ENCODE measurements at places on chromosomes 4 and X. TPM values are rescaled to one million over a fixed set of nuclear protein-coding genes. Genes with fewer than 3 reads are reported as not detected.

- H3K4me3 ChIP-seq = no peak overlapping the region
- H3K36me3 ChIP-seq = no peaks in the 10 kb centered on the region
- no peak overlapping the region for H3K27ac ChIP-seq
- peaks cover 32% of the 10 kb centered on the region for H3K4me1 ChIP-seq
Measured at GRCh38 chr4:133154725-133155124, 5.6 kb downstream of the PCDH10 start.

- H3K27ac ChIP-seq = no peak overlapping the region
- H3K4me3 ChIP-seq = no peak overlapping the region
- H3K27me3 ChIP-seq = no peaks in the 10 kb centered on the region
- no peak for DNase-seq
- H3K36me3 ChIP-seq = no peaks in the 10 kb centered on the region
Measured at GRCh38 chrX:154720067-154720466, 30.8 kb downstream of the GAB3 start.

GRCh38 chr4:69951602-69952001 is 13.9 kb downstream of the CSN2 start:
- H3K4me3 ChIP-seq = no peak overlapping the region
- no peaks in the 10 kb centered on the region for H3K4me1 ChIP-seq
- DNase-seq = no peak
- H3K36me3 ChIP-seq = no peaks in the 10 kb centered on the region
- H3K27me3 ChIP-seq = no peaks in the 10 kb centered on the region

- H3K4me1 ChIP-seq = no peaks in the 10 kb centered on the region
- DNase-seq = no peak
- H3K4me3 ChIP-seq = no peak overlapping the region
- no peak overlapping the region for H3K27ac ChIP-seq
- H3K27me3 ChIP-seq = no peaks in the 10 kb centered on the region
Measured at GRCh38 chr4:139622901-139623381, 42.7 kb upstream of the MGST2 start.

- H3K4me1 ChIP-seq = peaks cover 11% of the 10 kb centered on the region
- H3K4me3 ChIP-seq = no peak overlapping the region
- H3K36me3 ChIP-seq = no peaks in the 10 kb centered on the region
Measured at GRCh38 chr4:107863850-107864371, 39.2 kb downstream of the SGMS2 start.

DNA sequence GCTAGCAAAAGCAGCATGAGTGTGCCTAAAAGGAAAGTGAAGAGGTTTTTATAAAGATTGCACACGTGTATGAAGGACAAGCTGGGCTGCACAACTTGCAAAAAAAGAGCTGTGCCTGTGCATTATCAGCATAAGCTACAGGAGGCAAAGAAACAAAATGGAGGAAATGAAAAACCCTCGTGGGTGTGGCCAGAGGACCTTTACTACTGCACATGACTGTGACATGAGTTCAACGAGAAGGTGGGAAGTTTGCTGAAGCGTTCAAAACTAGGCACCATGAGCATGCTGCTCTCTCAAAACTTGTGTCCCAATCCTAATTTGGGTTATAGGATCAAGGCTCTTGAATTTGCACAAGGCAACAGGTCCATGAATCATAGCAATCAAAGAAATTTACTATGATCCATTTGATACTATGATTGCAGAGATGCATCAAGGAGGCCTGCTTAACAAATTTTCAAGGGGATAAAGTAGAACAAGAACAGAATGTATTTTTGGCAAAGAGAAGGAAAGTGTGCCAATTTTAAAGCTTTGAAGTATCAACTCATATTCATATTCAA is 38.1 kb upstream of the CXorf38 start:
- H3K27ac ChIP-seq = no peak overlapping the region
- no peaks in the 10 kb centered on the region for H3K36me3 ChIP-seq
- peaks cover 18% of the 10 kb centered on the region for H3K4me1 ChIP-seq
- no peaks in the 10 kb centered on the region for H3K27me3 ChIP-seq

- H3K4me1 ChIP-seq = peaks cover 7% of the 10 kb centered on the region
- H3K27me3 ChIP-seq = no peaks in the 10 kb centered on the region
- no peak overlapping the region for H3K27ac ChIP-seq
- peak; percentile 50 for DNase-seq
- no peaks in the 10 kb centered on the region for H3K36me3 ChIP-seq
Measured at GRCh38 chrX:39820938-39821708, 276.6 kb downstream of the BCOR start.

DNA sequence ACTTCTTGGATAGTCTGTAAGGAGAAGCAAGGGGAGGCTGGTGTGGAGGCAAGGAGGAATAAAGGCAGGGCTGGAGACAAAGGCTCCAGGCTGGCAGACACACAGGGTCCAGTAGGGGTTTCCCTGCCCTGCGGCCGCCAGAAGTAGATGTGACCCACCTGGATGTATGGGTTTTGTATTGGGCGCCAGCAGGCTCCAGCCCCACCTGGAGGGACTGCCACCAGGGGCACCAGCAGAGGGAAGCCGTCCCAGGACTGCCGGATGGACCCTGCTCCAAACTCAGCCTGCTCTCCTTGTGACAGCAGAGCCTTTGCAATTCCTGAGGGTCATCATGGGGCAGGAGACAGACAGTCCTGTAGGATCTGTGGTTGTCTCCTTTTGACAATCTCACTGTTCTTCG is 52.7 kb downstream of the MGST2 start:
- H3K27ac ChIP-seq = no peak overlapping the region
- peaks cover 3% of the 10 kb centered on the region for H3K36me3 ChIP-seq
- H3K27me3 ChIP-seq = no peaks in the 10 kb centered on the region
- no peak overlapping the region for H3K4me3 ChIP-seq
- H3K4me1 ChIP-seq = no peaks in the 10 kb centered on the region
- no peak for DNase-seq

POLN gene
- total RNA-seq = 1.5 TPM

ITM2A gene
- 81.1 TPM for total RNA-seq

PROM1 gene
- 2.0 TPM for total RNA-seq

SPANXD gene
- not detected for total RNA-seq

ARX gene
- total RNA-seq = 1.9 TPM

CCSER1 gene
- total RNA-seq = 52.3 TPM

All from thyroid gland (tissue), 4 donors.